ENCODE measurements at places on chromosomes 16 and 17.
A peak's percentile ranks its signal among the peaks of the same experiment; 100 is the strongest.

DNA sequence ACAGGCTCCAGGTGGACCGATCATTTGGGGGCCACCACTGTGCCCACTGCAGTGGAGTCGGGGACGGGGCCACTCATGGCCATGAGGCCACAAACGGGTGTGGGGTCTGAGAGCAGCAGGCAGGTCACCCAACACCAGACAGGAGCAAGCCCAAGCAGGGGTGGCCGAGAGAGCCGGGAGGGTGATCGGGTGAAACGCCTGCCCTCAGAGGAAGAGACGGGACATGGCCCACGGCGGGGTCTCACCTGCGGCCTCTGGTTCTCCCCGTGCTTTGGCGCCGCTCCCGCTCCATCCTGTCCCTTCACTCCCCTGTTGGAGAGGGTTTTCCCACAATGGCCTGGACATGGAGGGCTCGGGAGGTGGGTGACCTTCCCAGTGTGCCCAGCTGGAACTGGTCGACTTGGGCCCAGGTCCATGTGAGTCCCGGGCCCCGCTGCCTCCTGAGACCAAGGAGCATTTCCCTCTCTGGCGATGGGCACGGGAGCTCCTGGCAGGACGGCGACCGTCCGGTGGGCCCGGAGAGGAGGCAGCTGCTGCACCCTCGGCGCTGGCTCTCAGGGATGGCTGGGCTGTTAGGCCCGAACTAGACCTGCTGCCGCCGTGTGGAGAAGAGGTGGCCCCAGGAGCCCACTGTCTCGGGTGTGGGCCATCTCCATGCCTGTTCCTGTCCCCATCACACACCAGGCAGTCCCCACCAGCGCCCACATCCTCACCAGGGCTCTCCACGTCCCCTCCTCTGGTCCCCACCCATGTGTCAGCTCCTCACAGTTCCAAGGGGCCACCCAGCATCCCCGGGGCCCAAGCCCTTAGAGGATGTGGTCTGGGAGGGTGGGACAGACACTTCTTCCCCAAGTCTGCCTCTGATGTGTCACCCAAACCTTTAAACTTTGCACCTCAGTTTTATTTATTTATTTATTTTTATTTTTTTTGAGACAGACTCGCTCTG is 13.4 kb upstream of the BAHCC1 start:
- peaks cover 12% of the 10 kb centered on the region for H3K4me1 ChIP-seq
- no peak overlapping the region for H3K27ac ChIP-seq
- no peak overlapping the region for H3K4me3 ChIP-seq
- DNase-seq = no peak
- no peaks in the 10 kb centered on the region for H3K27me3 ChIP-seq
- no peaks in the 10 kb centered on the region for H3K36me3 ChIP-seq

DNA sequence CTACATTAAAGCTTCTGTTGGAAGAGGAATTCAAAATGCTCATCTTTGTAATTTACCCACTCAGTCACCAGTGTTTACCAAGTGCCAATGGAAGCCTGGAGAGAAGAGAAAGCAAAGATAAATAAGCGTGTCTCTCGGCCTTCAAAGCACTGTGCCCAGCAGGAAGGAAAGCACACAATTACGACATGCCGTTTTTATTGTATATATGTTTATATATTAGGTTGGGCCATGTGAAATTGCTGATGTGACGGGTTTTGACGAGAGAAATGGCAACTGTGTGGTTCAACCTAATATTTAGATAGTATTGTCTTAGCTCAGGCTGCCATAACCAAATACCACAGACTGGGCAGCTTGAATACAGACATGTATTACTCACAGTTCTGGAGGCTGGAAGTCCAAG is 79.3 kb upstream of the HSBP1 start:
- DNase-seq = no peak
- no peak overlapping the region for H3K27ac ChIP-seq
- no peak overlapping the region for H3K4me3 ChIP-seq
- H3K27me3 ChIP-seq = no peaks in the 10 kb centered on the region
- no peaks in the 10 kb centered on the region for H3K4me1 ChIP-seq

DNA sequence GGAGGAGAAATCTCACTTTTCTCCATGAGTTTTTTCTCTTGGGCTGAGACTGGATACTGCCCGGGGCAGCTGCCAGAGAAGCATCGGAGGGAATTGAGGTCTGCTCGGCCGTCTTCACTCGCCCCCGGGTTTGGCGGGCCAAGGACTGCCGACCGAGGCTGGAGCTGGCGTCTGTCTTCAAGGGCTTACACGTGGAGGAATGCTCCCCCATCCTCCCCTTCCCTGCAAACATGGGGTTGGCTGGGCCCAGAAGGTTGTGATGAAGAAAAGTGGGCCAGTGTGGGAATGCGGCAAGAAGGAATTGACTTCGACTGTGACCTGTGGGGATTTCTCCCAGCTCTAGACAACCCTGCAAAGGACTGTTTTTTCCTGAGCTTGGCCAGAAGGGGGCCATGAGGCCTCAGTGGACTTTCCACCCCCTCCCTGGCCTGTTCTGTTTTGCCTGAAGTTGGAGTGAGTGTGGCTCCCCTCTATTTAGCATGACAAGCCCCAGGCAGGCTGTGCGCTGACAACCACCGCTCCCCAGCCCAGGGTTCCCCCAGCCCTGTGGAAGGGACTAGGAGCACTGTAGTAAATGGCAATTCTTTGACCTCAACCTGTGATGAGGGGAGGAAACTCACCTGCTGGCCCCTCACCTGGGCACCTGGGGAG is 19.1 kb downstream of the NGFR start:
- DNase-seq = no peak
- H3K27me3 ChIP-seq = peaks cover 5% of the 10 kb centered on the region
- peaks cover 16% of the 10 kb centered on the region for H3K4me1 ChIP-seq
- H3K27ac ChIP-seq = peak overlapping the region; percentile 54
- no peak overlapping the region for H3K4me3 ChIP-seq

GRCh38 chr17:57956291-57957119 is 1.3 kb upstream of the CUEDC1 start:
- peak overlapping the region; percentile 92 for H3K27ac ChIP-seq
- H3K4me3 ChIP-seq = no peak overlapping the region
- DNase-seq = no peak
- H3K4me1 ChIP-seq = peaks cover 9% of the 10 kb centered on the region
- no peaks in the 10 kb centered on the region for H3K27me3 ChIP-seq

DNA sequence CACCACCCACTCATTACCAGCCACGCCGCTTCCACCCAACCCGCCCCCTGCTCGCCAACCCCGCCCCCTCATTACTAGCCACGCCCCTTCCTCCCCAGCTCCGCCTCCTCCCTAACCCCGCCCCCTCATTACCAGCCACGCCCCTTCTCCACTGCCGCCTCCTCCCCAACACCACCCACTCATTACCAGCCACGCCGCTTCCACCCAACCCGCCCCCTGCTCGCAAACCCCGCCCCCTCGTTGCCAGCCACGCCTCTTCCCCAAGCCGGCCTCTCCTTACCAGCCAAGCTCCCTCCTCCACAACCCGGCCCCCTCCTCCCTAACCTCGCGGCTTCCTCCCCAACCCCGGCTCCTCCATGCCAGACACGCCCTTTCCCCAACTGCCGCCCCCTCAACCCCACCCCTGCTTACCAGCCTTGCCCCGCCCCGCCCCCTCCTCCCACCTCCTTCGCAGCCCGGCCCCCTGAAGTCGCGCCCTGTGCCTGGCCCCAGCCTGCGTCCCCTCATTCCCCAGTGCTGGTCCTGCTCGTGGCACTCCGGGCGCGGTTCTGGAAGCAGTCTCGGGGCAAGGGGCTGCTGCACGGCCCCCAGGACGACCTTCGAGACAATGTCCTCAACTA is 7.3 kb downstream of the SLC22A31 start:
- H3K27ac ChIP-seq = no peak overlapping the region
- no peaks in the 10 kb centered on the region for H3K4me1 ChIP-seq
- H3K36me3 ChIP-seq = no peaks in the 10 kb centered on the region

GRCh38 chr16:15694499-15694898 is 44.5 kb downstream of the NDE1 start:
- no peaks in the 10 kb centered on the region for H3K36me3 ChIP-seq
- H3K27ac ChIP-seq = no peak overlapping the region
- no peak for DNase-seq
- no peaks in the 10 kb centered on the region for H3K27me3 ChIP-seq
- H3K4me1 ChIP-seq = no peaks in the 10 kb centered on the region
- no peak overlapping the region for H3K4me3 ChIP-seq

DNA sequence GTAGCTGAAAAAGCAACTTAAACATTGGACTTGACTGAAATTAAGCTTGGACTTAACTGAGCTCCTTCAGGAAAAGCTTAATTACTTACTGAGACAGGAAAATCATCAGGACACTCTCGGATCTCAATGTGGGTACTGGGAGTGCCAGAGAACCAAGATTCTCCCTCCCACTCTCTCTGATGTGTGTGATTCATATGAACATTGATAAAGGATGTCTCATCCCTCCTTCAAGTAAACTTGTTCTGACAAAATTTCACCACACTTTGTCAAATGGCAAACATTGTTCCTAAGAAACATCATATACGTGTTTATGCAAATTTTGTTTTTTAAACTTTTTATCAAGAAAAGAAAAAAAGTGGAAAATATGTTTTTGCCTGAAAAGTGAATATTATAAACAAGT is 4.1 kb upstream of the SLFN5 start:
- H3K36me3 ChIP-seq = no peaks in the 10 kb centered on the region
- no peak overlapping the region for H3K27ac ChIP-seq
- peaks cover 5% of the 10 kb centered on the region for H3K4me1 ChIP-seq
- H3K4me3 ChIP-seq = no peak overlapping the region
- H3K27me3 ChIP-seq = peaks cover 7% of the 10 kb centered on the region
- no peak for DNase-seq

DNA sequence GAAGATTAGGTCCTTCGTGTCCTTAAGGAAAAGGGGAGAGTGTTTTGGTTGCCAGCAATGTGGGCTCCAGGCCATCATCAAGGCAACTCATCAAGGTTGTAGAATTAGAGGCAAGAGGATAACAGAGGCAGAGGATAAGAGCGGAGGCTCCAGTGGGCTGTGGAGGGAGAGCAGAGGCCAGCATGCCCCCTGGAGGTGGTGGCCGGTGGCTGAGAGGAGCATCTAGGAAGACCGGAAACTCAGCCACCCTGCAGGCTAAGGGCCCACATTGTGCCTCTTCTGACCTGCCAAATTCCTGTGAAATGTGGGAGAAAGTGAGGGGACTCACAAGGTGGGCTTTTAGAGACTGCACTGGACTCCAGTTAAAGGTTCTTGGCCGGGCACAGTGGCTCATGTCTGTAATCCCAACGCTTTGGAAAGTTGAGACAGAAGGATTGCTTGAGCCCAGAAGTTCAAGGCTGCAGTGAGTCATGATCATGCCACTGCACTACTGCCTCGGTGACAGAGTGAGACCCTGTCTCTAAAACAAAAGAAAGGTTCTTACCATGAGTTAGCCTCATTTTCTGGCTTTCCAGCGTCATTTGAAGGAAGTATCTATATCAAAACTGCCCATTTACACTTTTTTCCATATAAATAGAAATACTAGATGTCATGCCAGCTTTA is 62.7 kb upstream of the ADORA2B start:
- no peaks in the 10 kb centered on the region for H3K4me1 ChIP-seq
- no peak for DNase-seq
- H3K4me3 ChIP-seq = no peak overlapping the region
- no peaks in the 10 kb centered on the region for H3K27me3 ChIP-seq

GRCh38 chr17:68356520-68356919 is 65.2 kb downstream of the ARSG start:
- no peaks in the 10 kb centered on the region for H3K27me3 ChIP-seq
- H3K4me3 ChIP-seq = no peak overlapping the region
- peak; percentile 37 for DNase-seq
- H3K4me1 ChIP-seq = no peaks in the 10 kb centered on the region
- no peaks in the 10 kb centered on the region for H3K36me3 ChIP-seq

DNA sequence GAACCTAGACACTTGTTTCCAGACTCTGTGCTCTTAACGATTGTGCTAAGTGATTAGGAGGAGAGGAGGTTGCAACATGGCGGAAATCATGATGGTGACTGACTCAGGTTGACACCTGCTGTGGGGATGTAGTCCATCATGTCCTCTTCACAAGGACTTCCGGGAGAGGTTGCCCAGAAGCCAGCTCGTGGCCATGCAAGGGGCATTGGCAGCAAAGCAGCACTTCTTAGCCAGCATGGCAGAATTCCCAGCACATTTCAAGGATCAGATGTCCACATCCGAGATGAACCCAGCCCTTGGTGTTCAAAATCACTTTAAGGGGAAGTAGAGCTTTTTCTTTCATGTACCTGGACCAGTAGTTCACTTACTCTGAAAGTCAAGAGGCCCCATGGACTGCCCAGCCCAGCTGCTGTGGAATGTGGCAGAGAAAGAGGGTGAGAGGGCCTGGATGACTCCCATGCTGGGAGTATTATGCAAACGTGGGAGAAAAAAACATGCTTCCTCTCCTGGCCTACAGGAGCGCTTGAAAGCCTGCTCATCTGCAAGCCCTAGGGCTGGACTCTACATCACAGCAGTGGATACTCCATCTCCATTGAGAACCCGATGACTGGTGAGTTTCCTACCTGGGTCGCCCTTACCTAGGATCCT is 65.5 kb downstream of the IRX6 start:
- H3K4me1 ChIP-seq = no peaks in the 10 kb centered on the region
- no peak overlapping the region for H3K27ac ChIP-seq
- no peak overlapping the region for H3K4me3 ChIP-seq
- no peak for DNase-seq

- H3K27ac ChIP-seq = no peak overlapping the region
- no peak overlapping the region for H3K4me3 ChIP-seq
- no peaks in the 10 kb centered on the region for H3K36me3 ChIP-seq
- DNase-seq = no peak
- H3K27me3 ChIP-seq = no peaks in the 10 kb centered on the region
- H3K4me1 ChIP-seq = no peaks in the 10 kb centered on the region
Observed at GRCh38 chr16:59701963-59702930, 968.1 kb upstream of the GOT2 start.

- H3K27ac ChIP-seq = no peak overlapping the region
- H3K27me3 ChIP-seq = no peaks in the 10 kb centered on the region
- DNase-seq = no peak
- no peaks in the 10 kb centered on the region for H3K36me3 ChIP-seq
Observed at GRCh38 chr17:2883544-2884213, 87.4 kb downstream of the RAP1GAP2 start.

- no peaks in the 10 kb centered on the region for H3K4me1 ChIP-seq
- no peaks in the 10 kb centered on the region for H3K27me3 ChIP-seq
- no peaks in the 10 kb centered on the region for H3K36me3 ChIP-seq
- DNase-seq = no peak
- H3K27ac ChIP-seq = no peak overlapping the region
- no peak overlapping the region for H3K4me3 ChIP-seq
Observed at GRCh38 chr17:64638552-64639203, 23.4 kb downstream of the SMURF2 start.

Measured in transverse colon (tissue), 4 donors.